ENCODE measurements at places on chromosomes 5 and 9.
A peak's percentile ranks its signal among the peaks of the same experiment; 100 is the strongest.

- DNase-seq = no peak
Observed at GRCh38 chr5:1013238-1013947, 4.8 kb downstream of the NKD2 start.

- peak; percentile 61 for DNase-seq
Observed at GRCh38 chr9:88322906-88323566, 65.2 kb upstream of the SPIN1 start.

GRCh38 chr5:142866563-142867275, 96.5 kb downstream of the ARHGAP26 start:
- DNase-seq = peak; percentile 71

GRCh38 chr9:4902135-4902475, 83.0 kb upstream of the JAK2 start:
- no peak for DNase-seq

GRCh38 chr9:125782718-125783117, 35.5 kb downstream of the PBX3 start:
- DNase-seq = no peak

DNA sequence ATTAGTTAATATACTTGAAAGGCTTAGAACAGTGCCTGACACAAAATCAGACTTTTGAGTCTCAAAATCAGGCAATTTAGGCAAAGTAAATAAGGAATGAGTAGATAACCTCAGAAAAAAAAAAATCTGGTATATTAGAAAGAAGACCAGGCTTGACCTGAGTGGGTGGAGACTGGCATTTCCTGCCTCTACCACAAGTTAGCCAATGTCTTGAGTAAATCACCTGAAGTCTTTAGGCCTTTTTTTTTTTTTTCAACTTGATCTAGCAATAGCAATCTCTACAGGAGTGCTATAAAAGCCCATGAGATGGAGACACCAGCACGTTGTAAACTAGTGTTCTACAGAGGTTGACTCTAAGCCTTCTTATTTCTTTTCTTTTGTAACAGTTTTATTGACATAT, 104.2 kb upstream of the RASEF start:
- no peak for DNase-seq

- DNase-seq = no peak
Observed at GRCh38 chr9:16505199-16505598, 365.3 kb downstream of the BNC2 start.

DNA sequence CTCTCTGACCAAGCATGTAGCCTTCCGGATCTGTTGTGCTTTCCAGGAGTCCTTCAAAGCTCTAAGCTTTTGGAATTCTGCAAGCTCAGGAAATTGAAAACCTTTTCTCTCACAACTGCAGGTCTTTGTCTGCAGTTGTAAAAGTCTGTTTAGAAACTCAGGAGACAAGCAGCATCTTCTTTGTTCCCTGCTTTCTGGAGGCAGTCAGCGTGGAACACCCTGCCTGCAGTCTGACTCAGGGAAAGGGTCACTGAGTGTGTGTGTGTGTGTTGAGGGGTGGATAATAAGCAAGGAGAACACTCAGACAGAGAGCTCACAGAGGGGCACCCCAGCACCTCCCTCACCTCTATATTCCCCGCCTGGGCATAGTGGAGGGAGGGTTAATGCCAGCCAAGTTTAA, 29.1 kb downstream of the KCNIP1 start:
- DNase-seq = no peak

GRCh38 chr9:126146254-126147145, 180.1 kb upstream of the MVB12B start:
- no peak for DNase-seq

GRCh38 chr5:111517853-111518501, 5.6 kb upstream of the STARD4 start:
- DNase-seq = no peak

DNA sequence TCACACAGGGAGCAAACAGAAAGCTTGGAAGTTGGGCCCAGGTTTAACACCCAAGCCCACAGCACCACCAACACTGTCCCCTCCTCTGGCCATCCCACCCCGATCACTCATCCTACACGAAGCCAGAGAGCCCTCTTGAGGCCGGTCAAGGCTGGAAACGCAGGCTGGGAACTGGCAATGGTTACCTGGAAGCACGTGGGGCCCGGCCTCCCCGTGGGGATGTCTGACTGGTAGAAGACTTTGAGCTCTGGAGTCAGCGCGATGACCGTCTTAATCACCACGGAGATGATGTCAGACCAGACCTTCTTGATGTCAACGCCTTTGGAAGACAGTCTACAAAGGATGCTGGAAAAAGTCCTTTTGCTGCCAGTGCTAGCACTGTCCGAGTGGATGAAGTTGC, 104.1 kb downstream of the TTLL11 start:
- DNase-seq = no peak

DNA sequence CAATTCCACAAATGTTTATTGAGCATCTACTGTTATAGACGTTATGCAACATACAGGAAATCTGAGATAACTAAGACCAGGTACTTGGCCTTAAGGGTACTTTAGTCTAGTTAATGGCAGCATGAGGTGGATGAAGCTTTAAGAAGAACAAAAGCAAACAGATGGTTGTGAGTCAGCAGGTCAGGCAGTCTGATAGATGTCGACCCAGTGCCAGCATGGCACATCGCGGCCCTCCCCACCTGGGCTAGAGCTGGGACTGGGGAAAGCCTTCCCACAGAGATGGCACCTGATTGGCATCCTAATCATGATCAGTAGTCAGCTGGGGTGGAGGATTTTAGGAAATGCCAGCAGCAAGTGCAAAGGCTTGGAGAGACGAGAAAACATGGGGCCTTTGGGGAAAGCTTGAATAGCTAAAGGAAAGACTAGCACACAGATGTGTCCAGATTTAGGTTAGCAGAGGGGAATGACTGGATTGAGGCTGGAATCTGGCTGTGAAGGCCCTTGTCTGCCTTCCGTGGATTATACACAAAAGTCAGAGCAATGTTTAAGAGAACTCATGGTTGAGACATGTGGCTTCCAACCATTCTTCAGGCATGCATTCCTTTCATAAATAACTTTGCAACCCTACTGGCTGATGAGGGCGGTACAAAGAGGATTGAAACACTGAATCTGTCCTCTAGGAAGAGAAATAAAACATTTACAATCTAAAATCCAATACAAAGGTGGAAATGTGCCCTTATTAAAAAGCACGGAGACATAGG, 395.4 kb upstream of the WWC1 start:
- DNase-seq = no peak
